ENCODE measurements at places on chromosomes 7 and 10. TPM values are rescaled to one million over a fixed set of nuclear protein-coding genes. Genes with fewer than 3 reads are reported as not detected.

The GARIN1A gene
- 0.74 TPM for total RNA-seq

The PLXNA4 gene
- total RNA-seq = 89.2 TPM

The NAPEPLD gene
- total RNA-seq = 17.2 TPM

The OPALIN gene
- not detected for total RNA-seq

The LIPM gene
- not detected for total RNA-seq

The CTAGE15 gene
- 0.25 TPM for total RNA-seq

The VPS41 gene
- total RNA-seq = 93.7 TPM

The HOXA5 gene
- total RNA-seq = not detected

The ZDHHC6 gene
- total RNA-seq = 22.6 TPM

The FGL2 gene
- total RNA-seq = 3.2 TPM

The TCERG1L gene
- total RNA-seq = 2.0 TPM

The LRRC4 gene
- total RNA-seq = 13.5 TPM

The CFAP43 gene
- 10.6 TPM for total RNA-seq

All from temporal lobe (tissue), 4 donors.